NCI-H748 treated with DMSO at 0.1 percent for 48 hours (cell line): ENCODE measurements at places on chromosomes 1 and 21.

DNA sequence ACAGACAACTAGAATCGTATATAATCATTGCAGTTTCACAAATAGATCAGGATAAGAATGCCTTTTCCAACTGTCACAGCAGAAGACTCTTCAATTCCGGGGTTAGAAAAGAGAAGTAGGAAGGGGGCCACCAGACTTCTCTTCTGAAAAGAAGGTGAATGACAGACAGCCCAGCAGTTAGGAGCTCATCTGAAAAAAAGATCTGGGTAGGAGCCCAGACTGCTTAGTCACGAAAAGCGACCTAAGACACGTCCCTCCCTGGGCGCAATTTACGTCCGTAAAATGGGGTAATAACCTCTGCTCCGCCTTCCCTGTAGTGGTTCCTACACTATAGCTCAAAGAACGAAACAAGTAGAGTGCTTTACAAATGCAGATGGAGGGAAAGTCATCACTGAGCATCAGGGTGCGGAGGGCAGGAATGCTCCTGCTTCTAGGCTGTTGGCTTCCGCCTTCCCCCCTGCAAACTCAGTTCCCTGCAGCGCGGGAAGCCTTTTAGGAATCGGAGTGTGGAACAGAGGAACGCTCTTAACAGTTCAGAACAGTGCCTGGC, 582 bp downstream of the ORC1 start:
- peak; percentile 48 for DNase-seq

DNA sequence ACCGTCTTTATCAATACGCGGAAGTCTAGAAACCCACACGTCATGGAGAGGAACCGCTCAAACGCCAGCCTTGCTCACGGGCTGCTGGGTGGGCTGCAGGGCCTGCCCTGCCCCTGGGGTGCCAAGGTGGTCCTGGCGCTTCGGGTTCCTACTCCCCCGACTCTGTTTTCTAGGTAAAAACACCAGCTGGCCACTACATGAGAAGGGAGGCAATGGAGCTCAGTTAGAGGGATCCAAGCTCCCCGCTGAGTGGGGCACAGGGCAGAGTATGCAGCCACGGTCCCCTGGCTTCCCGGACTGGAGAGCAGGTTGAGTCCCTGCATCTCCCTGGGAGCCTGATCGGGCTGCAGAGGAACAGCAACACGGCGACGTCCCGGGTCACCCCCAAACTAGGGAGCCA, 41.2 kb upstream of the RIPK4 start:
- DNase-seq, result no peak

GRCh38 chr1:235411489-235412486, 44.6 kb downstream of the TBCE start:
- DNase-seq, result no peak

DNA sequence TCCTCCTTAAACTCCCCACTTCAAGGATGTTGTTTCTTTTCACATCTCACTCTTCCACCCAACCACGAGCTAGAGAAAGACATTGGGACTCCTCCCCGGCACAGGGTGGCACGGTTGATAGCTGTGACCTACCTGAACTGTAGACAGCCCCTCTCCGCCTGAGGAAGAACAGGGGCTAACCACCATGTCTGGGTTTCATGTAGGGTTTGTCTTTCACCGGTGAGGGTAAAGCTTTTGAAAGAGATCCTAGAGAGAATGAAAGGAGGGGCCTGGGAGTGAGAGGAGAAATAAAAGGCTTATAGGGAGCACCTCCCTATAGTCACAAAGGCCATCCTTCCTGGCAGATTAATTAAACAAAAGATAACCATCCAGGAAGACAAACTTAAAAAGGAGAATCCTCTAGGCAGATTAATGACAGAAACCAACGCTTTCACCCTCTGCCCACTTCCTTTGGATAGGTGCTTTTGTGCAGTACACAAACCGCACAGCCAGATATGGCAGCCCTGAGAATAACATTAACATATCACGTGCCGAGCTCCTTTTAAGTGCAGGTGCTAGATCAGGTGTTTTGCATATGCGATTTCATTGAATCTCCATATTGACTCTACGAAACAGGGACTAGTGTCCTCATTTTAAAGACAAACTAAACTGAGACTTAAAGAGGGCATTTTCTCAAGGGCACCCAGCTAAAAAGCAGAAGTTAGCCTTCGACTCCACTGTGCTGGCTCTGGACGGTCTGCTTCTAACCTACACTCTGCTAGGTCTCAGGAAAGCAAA, 178.1 kb upstream of the RUNX1 start:
- no peak for DNase-seq

GRCh38 chr1:65255035-65255655, 54.2 kb upstream of the DNAJC6 start:
- DNase-seq, result peak; percentile 56

- DNase-seq, result no peak
Measured at GRCh38 chr1:39525366-39526165, 34.1 kb downstream of the BMP8A start.

DNA sequence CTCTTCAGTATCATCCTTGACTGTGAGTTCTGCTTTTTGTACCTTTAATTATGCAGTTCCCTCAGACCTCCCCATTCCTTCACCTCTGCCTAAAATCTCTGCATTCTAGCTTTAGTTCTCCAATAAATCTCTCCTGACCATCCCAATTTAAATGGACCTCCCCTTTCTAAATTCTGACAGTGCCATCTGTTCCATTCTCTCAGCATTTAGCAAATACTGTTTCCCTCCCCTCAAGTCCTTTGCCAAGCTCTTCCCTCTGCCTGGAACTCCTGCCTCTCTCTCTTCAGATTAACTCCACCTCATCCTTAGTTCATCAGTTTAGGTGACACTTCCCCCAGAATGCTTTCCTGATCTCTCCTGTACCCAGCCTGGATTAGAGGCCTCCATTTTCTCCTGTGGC, 54.0 kb upstream of the JUN start:
- no peak for DNase-seq

DNA sequence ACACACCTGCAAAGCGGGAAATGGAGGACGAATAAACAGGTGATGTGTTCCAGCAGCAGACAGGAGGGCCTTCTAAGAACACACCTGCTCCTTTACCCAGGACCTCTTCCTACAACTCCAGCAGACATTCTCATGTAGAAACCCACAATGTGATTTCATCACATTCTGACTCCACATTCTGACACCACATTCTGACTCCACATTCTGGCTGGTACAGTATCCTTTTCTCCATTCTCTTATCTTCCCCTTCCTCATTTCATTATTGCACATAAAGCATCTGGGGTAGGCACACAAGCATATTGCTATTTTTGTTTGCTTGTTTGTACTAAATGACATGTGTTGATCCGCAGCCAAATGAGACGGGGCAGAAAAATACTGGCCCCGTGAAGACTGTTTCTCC, 3.6 kb upstream of the ZNF124 start:
- DNase-seq, result no peak
